ENCODE measurements at places on chromosomes 4 and X.

GRCh38 chr4:21765810-21766407 is 182.7 kb downstream of the KCNIP4 start:
- no peak for DNase-seq

- no peak for DNase-seq
Observed at GRCh38 chr4:30073011-30073710, 647.0 kb upstream of the PCDH7 start.

DNA sequence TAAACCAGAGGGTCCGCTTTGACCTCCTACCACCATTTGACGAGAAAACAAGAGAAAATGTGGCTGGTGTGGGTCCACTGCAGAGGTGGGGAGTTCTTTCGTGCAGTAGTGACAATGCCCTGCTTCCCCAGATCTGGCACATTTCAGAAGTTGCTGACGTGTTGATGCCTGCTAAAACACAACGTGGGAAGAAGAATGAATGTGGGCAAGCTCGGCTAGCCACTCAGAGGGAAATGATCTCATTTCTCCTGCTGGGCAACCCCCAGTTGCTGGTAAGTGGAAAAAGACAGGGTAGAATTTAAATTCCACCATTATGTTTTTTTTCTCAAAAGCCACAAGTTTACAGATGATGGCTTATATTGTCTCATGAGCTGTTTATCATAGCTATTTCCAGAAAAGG is 77.9 kb downstream of the LUZP4 start:
- DNase-seq, result no peak

GRCh38 chr4:80235451-80235850 is 31.0 kb upstream of the FGF5 start:
- no peak for DNase-seq

DNA sequence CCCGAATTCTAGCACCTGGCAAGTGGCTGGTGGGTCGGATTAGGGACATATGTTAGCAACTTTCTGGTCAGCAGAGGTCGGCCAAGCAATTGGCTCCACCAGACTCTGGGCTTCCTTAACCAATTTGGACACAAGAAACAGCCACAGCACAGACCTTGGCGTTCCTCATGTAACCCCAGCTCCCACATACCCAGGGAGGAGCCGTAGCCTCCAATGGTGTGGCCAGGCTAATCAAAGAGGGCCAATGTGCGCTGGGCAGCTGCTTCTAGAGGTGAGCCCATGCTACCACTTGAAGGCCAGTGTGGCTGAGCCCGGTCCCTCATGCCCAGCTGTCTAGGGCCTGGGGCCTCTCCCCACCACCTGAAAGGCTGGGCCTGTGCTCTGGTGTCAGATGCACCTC is 82.5 kb upstream of the MSX1 start:
- no peak for DNase-seq

DNA sequence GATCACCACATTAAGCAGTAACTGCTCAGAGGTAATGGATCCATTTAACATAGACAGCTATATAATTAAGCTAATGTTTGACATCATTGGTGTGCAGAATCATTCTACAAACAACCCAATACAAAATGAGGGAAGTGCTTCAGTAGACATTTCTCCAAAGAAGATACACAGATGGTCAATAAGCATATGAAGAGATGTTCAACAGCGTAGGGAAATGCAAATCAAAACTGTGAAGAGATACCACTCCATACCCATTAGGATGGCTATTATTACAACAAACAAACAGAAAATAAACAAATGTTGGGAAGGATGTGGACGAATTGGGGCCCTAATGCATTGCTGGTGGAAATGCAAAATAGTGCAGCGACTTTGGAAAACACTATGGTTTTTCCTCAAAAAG is 294.6 kb downstream of the ANK2 start:
- no peak for DNase-seq

- peak; percentile 55 for DNase-seq
Observed at GRCh38 chr4:38179690-38180377, 219.6 kb downstream of the PTTG2 start.
